Activated T-helper 1 cell treated with anti-CD3 and anti-CD28 coated beads, Interleukin-12 subunit alpha, Interleukin-12 subunit beta, Interleukin-2, Interleukin-4 antibody, amounts not matched to agents 30 ng/mL and 10 ng/mL and 1 ng/mL, durations not matched to agents 14 hours and 24 hours and 36 hours (primary cell): ENCODE measurements at places on chromosomes 6 and 20.

DNA sequence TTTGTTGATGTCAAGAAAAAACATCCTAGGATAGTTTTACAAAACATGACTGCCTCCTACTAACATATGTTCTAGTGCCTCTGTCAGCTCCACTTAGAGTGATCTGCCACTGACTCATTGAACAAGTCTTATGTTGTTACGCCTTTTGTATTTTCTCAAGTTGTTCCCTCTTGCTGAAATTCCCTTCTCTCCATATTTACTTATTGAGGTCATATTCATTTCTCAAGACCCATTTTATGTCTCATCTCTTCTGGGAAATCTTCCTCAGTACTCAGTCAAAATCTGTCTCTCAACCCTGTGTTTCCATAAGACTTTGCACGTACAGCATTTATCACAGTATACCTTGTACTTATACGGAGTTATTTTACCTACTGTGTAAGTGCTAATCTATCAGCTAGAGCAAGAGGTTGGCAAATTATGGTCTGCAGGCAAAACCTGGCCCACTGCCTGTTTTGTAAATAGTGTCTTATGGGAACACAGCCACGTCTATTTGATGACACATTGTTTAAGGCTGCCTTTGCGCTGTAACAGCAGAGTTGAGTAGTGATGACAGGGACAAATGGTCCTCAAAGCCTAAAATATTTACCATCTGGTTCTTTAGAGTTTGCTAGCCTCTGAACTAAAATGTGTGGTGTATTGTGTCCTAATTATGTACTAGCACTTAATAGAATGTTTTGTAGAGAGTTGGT, 83.4 kb downstream of the ADGRB3 start:
- DNase-seq, result no peak
- no peaks in the 10 kb centered on the region for H3K4me1 ChIP-seq
- H3K27me3 ChIP-seq, result no peaks in the 10 kb centered on the region
- no peak overlapping the region for H3K4me3 ChIP-seq

DNA sequence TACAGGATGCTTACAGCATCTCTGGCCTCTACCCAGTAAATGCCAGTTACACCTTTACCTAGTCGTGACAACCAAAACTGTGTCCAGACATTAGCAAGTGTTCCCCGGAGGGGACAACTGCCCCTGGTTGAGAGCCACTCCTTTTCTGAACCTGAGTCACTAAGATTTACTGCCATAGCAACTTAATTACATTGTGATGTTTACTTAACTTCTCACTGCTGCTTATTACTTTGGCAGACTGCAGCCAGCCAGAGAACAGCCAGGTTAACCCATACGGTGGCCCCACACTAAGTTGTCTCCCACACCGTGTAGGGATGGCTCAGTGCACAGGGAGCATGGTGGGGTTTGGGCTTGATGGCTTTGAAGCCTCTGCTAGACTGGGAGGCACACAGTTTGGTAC, 204.7 kb upstream of the SULF2 start:
- DNase-seq, result no peak
- H3K4me3 ChIP-seq, result no peak overlapping the region
- H3K36me3 ChIP-seq, result no peaks in the 10 kb centered on the region
- no peaks in the 10 kb centered on the region for H3K4me1 ChIP-seq
- H3K27ac ChIP-seq, result no peak overlapping the region

GRCh38 chr6:157158897-157159296, 164.4 kb downstream of the TMEM242 start:
- H3K36me3 ChIP-seq, result peaks cover 13% of the 10 kb centered on the region
- DNase-seq, result no peak
- no peak overlapping the region for H3K27ac ChIP-seq
- H3K27me3 ChIP-seq, result no peaks in the 10 kb centered on the region
- no peaks in the 10 kb centered on the region for H3K4me1 ChIP-seq
- H3K4me3 ChIP-seq, result no peak overlapping the region

- no peak overlapping the region for H3K27ac ChIP-seq
- no peak for DNase-seq
- peaks cover 6% of the 10 kb centered on the region for H3K27me3 ChIP-seq
- no peak overlapping the region for H3K4me3 ChIP-seq
Measured at GRCh38 chr20:42130810-42131596, 512.8 kb upstream of the CHD6 start.

GRCh38 chr6:129498950-129499842, 210.8 kb downstream of the ARHGAP18 start:
- peak overlapping the region; percentile 43 for H3K4me3 ChIP-seq
- DNase-seq, result no peak
- peaks cover 2% of the 10 kb centered on the region for H3K36me3 ChIP-seq
- peaks cover 79% of the 10 kb centered on the region for H3K4me1 ChIP-seq

- peaks cover 34% of the 10 kb centered on the region for H3K27me3 ChIP-seq
- no peaks in the 10 kb centered on the region for H3K4me1 ChIP-seq
- H3K36me3 ChIP-seq, result no peaks in the 10 kb centered on the region
- no peak overlapping the region for H3K4me3 ChIP-seq
Measured at GRCh38 chr20:1003920-1004697, 2.0 kb upstream of the RSPO4 start.

GRCh38 chr6:132969196-132969595, 154.8 kb downstream of the RPS12 start:
- H3K4me1 ChIP-seq, result no peaks in the 10 kb centered on the region
- H3K4me3 ChIP-seq, result no peak overlapping the region
- H3K27me3 ChIP-seq, result peaks cover 17% of the 10 kb centered on the region
- H3K36me3 ChIP-seq, result no peaks in the 10 kb centered on the region
- no peak overlapping the region for H3K27ac ChIP-seq
- DNase-seq, result no peak

DNA sequence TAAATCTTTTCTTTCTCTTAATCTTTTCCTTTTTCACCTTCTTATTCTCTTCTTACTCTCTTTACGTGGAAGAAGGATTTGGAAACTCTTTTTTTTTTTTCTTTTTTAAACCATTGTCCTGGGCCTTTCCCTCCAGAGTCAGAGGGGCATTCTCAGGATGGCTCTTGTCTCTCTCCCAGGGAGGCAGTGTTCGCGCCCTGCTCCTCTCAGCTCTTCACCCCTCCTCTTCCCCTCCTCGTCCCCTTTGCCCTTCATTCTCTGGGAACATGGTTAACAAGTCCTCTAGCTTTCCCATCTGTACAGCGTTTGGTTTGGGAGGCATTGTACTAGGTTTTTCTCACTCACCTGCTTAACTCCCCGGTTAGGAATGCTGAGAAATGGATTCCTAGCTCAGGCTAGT, 52.0 kb upstream of the TFB1M start:
- H3K27me3 ChIP-seq, result no peaks in the 10 kb centered on the region
- no peaks in the 10 kb centered on the region for H3K4me1 ChIP-seq
- no peak overlapping the region for H3K27ac ChIP-seq
- no peak overlapping the region for H3K4me3 ChIP-seq
- DNase-seq, result no peak
- peaks cover 2% of the 10 kb centered on the region for H3K36me3 ChIP-seq

DNA sequence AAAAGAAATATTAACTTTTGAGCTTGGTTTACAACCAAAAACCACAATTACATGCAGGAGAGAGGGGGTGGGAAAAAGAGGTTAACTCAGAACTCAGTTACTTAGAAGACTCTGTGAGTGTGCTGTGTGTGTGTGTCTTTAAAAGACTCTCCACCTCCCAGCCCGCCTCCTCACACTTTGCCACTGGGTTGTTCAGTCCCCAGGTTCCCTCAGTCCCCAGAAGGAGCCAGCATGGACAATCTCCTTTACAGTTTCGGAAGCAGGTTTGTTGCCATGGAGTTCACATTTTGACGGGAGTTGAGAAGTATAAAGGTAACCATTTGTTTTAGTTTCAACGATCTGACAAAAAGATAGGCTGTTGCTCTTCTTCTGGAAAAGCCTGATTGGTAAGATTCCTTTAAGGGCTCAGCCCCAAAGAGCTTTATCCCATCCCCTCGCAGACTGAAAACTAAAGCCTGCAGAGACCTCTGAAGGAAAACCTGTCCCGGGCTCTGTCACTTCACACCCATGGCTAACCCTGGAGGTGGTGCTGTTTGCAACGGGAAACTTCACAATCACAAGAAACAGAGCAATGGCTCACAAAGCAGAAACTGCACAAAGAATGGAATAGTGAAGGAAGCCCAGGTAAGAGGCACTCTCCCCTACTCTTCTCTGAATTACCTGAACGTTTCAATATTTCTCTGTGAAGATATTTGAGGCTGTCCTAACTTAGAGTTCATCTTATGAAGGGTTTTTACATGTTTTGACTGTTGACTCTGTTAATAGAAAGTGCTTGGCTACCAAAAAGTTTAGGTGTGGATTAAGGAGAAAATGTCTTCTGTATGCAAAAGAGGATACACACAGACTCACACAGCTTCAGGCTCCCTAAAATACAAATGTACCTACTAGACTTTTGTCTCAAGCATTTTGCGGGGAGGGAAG, at the start of gene SPTLC3:
TSS of gene SPTLC3 (plus strand) at position 212 of the 921 bp plus-strand sequence. CDS start at position 508, 296 bp downstream.
- peak within 1 kb of the TSS; percentile 49 for H3K27ac ChIP-seq
- DNase-seq, result no peak
- H3K4me3 ChIP-seq, result peak within 1 kb of the TSS; percentile 43
- H3K36me3 ChIP-seq, result no peaks in the 10 kb centered on the region
- peaks cover 4% of the 10 kb centered on the region for H3K27me3 ChIP-seq

GRCh38 chr6:28771401-28772267, 152.2 kb downstream of the TRIM27 start:
- peaks cover 90% of the 10 kb centered on the region for H3K27me3 ChIP-seq
- peaks cover 4% of the 10 kb centered on the region for H3K36me3 ChIP-seq
- H3K27ac ChIP-seq, result no peak overlapping the region
- DNase-seq, result no peak
- no peak overlapping the region for H3K4me3 ChIP-seq
- peaks cover 9% of the 10 kb centered on the region for H3K4me1 ChIP-seq

DNA sequence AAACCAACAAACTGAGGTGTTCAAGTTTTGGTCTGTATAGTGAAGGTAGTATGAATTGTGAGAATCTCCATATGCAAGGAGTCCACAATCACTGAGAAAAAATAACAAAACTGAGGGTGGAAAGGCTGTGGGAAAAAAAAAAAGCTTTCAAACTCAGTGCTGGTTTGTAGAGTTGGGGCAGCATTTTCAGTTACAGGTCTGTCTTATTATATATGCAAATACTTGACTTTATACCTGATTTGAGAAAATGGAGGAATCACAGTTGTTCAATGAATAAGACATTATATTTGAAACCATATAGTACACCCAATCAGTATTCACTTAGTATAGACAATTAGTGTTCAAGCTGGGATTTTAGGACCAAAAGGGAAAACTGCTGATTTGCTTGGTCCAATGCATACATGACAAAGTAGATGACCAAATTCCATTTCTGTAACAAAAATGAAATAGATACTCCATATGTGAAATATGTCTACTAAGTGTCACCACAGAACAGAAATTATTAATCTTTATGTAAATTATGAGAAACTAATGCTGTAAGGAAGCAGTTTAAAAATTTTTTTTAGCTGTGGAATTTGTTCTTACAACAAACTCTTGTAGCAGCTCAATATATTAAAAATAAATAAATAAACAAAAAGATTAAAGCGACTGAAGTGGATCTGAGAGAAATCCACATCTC, 187.7 kb downstream of the ASCC3 start:
- no peaks in the 10 kb centered on the region for H3K27me3 ChIP-seq
- H3K27ac ChIP-seq, result no peak overlapping the region
- H3K36me3 ChIP-seq, result peaks cover 3% of the 10 kb centered on the region
- H3K4me3 ChIP-seq, result no peak overlapping the region

DNA sequence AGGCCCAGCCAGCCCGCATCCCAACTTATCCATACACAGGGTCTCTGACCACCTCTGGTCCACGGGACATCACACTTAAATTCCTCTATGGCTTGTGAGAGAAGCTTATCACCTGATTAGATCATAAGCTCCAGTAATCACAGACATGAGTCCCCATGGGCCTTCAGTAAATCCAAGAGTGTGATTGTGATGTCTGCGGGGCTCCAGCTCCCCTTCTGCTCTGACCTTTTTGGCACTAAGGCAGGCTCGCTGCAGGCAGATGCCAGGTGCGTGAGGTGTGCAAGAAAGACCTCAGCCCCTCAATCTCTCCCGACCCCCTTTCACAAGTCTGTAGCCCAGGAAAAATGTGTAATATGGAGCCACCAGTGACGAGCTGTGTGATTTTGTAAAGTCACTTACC, 127.6 kb upstream of the DUSP22 start:
- no peaks in the 10 kb centered on the region for H3K36me3 ChIP-seq
- no peak overlapping the region for H3K4me3 ChIP-seq
- no peak overlapping the region for H3K27ac ChIP-seq
- H3K4me1 ChIP-seq, result no peaks in the 10 kb centered on the region
- H3K27me3 ChIP-seq, result peaks cover 31% of the 10 kb centered on the region

DNA sequence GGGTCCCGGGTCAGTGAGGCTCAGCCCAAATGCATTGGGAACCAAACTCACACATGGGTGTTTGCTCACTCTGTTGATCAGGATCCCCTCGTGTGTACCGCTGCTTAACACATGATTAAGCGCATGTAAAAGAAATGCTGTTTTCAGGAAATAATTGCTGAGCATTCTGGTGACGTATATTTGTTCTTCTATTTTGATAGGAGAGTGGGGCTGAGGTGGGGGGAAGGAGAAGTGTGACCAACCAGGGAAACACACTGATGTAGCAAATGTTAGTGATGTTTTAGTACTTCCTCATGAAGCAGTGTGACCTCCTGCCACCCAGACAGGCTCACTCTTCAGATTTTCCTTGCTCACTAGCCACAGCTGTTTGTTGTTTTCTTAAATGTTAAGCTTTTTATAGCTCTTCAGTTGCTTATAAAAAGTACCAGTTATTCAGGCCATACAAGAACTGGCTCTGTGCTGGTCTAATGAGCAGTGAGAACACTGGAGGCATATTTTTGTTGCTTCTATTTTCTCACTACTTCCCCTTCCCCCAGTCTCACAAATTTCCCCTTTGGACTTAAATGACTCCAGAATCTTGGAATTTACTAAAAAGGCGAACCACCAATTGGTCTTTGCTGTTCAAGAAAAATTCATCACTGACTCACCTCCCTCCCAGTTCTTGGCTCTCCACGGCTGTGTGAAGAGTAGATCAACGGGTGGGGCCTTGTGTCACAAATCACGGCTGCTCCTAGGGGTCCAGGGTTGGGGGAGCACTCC, 79.2 kb upstream of the BACH2 start:
- peaks cover 2% of the 10 kb centered on the region for H3K4me1 ChIP-seq
- no peak overlapping the region for H3K27ac ChIP-seq
- no peak for DNase-seq
- H3K36me3 ChIP-seq, result no peaks in the 10 kb centered on the region
- H3K4me3 ChIP-seq, result no peak overlapping the region
- H3K27me3 ChIP-seq, result peaks cover 14% of the 10 kb centered on the region

- H3K27me3 ChIP-seq, result peaks cover 26% of the 10 kb centered on the region
- H3K4me3 ChIP-seq, result no peak overlapping the region
- no peak overlapping the region for H3K27ac ChIP-seq
- no peak for DNase-seq
- no peaks in the 10 kb centered on the region for H3K4me1 ChIP-seq
Measured at GRCh38 chr20:21583486-21584168, 69.8 kb upstream of the NKX2-2 start.

- H3K27me3 ChIP-seq, result peaks cover 5% of the 10 kb centered on the region
- H3K4me3 ChIP-seq, result no peak overlapping the region
- H3K27ac ChIP-seq, result no peak overlapping the region
- H3K4me1 ChIP-seq, result no peaks in the 10 kb centered on the region
- H3K36me3 ChIP-seq, result no peaks in the 10 kb centered on the region
Measured at GRCh38 chr6:106894978-106895702, 79.4 kb downstream of the CD24 start.

GRCh38 chr20:61964675-61965605, 100.7 kb downstream of the TAF4 start:
- H3K27ac ChIP-seq, result no peak overlapping the region
- H3K4me1 ChIP-seq, result no peaks in the 10 kb centered on the region
- no peak for DNase-seq
